ENCODE measurements at places on chromosomes 13 and 19.

- no peak for DNase-seq
Observed at GRCh38 chr19:49014123-49014869, 2.6 kb downstream of the LHB start.

DNA sequence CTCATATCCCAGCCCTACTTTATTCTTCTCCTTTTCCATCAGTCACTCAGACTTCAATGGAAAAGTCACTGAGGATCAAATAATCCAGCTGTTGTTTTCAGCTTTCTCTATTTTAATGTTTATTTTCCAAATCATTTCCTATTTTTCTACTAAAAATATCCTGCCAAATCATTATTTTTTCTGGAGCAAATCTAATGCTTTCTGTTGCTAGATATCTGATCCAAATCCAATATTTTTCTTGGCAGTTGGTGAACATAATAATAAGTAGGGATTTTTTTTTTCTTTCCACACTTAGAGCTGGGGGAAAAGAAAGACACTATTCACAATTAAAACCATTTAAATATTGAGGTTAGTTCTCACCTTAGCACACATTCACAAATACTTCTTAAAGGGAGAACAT lies 656.1 kb downstream of the DACH1 start:
- no peak for DNase-seq

GRCh38 chr13:61777271-61777670 lies 361.6 kb upstream of the PCDH20 start:
- no peak for DNase-seq

GRCh38 chr19:31249217-31249616 lies 100.0 kb downstream of the TSHZ3 start:
- no peak for DNase-seq

DNA sequence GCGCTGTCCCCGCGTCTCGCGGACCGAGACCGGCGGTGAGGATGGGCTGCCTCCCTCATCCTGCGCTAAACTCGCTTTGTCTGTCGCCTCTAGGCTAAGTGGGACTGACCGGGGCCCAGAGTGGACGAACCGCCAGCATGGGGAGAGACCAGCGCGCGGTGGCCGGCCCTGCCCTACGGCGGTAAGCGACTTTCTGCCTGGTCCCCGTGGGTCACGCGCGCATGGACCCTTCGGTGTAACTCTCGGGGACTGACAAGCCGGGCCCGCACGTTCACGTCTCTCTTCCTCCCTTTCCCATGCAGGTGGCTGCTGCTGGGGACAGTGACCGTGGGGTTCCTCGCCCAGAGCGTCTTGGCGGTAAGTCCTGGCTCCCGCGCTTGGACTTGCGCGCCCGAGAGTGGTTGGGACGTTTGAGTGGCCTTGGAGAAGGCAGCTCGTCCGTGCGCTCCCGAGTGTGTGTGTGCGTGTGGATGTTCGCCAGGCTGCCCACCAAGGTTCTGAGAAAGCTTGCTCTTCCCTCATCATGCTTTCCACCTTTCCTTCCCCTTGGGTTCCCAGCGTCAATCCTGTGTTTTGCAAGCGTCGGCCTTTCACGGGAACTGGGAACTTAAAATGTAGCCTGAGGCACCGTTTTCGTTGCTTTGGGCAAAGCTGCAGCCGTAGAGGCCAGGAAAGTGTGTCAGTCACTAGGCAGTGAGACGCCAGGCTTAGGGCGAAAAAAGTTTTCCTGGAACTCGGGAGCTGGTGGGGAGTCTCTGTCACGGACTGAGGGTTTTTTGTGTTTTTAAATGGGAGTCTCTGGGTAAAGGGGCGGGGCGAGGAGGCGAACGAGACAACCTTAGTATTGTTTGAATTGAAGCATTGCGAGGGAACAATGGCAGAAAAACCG lies 927 bp downstream of the COL4A2 start:
- DNase-seq = no peak

DNA sequence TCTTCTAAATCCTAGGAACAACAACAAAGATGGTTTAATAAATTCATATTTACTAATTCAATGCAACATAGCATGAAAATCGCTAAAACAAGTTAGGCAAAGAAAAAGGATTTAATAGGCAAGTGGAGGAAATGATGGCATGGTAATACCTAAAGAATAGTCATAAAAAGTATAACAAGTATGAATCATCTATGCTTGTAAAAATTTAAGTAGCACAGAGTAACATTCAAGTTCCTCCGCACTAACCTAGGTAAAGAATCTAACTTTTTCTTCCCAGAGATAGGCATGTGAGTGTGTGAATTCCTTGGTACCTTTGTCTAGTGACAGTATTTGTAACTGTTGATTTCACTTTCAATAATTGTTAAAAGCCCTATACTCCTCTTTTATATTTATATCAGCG lies 42.6 kb downstream of the RCBTB2 start:
- DNase-seq = no peak

DNA sequence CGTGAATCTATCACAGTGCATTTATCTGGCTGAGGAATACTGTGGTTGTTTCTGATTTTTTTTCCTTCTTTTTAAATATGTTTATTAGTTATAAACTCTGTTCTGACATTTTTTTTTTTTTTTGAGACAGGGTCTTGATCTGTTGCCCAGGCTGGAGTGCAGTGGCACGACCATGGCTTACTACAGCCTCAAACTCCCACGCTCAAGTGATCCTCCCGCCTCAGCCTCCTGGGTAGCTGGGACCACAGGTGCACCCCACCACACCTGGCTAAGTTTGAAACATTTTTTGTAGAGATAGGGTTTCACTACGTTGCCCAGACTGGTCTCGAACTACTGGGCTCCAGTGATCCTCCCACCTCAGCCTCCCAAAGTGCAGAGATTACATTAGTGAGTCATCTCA lies 6.6 kb upstream of the NUMBL start:
- no peak for DNase-seq

DNA sequence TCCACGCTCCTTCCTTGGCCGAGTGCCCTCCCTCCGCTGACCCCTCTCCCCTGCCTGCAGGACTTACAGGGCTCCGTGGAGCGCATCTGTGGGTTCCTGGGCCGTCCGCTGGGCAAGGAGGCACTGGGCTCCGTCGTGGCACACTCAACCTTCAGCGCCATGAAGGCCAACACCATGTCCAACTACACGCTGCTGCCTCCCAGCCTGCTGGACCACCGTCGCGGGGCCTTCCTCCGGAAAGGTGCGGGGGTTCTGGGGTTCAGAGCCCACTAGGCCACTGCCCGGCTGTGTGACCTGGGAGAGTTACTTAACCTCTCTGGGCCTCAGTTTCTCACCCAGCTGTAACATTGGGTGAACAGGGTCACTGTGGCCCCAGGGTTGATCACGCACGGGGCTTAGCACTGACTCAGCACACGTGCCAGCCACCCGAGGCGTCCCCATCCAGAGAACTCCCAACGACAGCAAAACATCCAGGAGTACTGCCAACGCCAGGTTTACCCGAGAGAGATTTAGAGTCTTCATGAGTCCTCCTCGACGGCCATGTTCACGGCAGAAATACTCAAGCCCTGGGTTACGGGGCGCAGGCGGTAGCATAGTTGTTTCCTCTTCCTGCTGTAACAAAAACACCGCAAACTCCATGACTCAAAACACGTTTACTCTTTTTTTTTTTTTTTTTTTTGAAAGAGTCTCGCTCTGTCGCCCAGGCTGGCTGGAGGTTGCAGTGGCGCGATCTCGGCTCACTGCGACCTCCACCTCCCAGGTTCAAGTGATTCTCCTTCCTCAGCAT lies 9.7 kb upstream of the SPACA4 start:
- DNase-seq = no peak

- peak; percentile 70 for DNase-seq
Observed at GRCh38 chr13:95497381-95497807, 55.1 kb upstream of the CLDN10 start.

GRCh38 chr19:2578391-2578890 lies 102.5 kb downstream of the GADD45B start:
- DNase-seq = no peak

DNA sequence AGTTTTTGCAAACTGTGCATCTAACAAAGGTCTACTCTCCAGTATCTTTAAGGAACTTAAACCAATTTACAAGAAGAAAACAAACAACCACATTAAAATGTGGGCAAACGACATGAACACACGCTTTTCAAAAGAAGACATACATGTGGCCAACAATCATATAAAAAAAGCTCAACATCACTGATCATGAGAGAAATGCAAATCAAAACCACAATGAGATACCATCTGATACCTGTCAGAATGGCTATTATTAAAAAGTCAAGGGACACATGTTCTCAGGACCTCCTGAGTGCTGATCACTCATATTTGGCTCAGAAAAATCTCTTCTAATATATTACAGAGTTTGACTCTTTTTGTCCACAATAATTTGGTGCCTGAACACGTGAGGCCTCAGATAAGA lies 14.2 kb upstream of the LILRB1 start:
- DNase-seq = no peak

GRCh38 chr19:57320180-57321084 lies at the start of gene ZNF543:
TSS of gene ZNF543 (plus strand) at chr19:57320472. CDS start at chr19:57320854, 382 bp downstream.
- DNase-seq = peak; percentile 75

DNA sequence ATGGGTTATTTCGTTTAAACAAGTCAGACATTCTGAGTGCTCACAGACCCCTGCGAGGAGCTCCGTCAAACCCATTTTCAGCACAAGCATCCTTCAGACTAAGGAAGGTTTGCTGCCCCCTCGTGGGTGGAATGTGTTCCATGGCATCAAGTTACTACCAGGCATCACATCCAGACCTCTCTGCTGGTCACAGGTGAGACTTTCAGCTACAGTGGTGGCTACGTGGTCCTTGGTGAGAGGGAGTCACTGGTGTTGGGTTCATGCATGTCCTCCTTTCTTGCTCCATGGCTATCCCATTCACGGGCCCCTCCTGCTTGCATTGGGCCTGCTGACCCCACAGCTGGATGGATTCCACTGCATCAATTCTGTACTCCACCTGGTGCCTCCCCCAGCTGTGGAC lies 9.1 kb upstream of the LILRB5 start:
- DNase-seq = no peak

All from GF-D8 (cell line).